GM23338 (cell line): ENCODE measurements at places on chromosomes 1 and 21.

DNA sequence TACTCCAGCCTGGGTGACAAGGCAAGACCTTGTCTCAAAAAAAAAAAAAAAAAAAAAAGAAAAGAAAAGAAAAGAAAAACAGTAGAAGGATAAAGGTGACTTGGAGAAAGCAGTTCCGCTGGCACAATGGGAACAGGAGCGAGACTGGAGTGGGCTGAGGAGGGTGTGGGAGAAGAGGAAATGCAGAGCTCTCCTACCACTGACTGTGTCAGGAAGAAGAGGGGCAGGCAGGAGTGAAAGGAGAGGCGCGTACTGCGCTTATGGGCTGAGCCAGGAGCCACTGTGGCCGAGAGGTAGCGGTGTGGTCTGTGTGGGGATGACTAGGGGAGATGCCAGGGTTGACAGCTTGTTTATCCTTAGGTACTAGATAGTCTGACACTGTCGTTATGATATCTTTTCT is 6.4 kb upstream of the PROK1 start:
- DNase-seq, result no peak

DNA sequence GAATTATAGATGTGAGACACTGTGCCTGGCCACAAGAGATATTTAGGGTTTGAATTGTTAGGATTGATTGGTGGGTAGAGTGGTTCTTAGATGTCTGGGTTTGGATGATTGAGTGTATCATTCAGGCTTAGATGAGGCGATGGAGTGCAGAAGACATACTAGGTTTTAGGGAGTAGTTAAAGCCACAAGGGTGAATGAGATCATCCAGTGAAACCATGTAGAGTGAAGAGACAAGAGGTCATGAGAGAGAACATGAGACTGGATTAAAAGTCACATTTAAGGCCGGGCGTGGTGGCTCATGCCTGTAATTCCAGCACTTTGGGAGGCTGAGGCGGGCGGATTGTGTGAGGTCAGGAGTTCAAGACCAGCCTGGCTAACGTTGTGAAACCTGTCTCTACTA is 37.2 kb downstream of the ZFYVE9 start:
- DNase-seq, result no peak

DNA sequence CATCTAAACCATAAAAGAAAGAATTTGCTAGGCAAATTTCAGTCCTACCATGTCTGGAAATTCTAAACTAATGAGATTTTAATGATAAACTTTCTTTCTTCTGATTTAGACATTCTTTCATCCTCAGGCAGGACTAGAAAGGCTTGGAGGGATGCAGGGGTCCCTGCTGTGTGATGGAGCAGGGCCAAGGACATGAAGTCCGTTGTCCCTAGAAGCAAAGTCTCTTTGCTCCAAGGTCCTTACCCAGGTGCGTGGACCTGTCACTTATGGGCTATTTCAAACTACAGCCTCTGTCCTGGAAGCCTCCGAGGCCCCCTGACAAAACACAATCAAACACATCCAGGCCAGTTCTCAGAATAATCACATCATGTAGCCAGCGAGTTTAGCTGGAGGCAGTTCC is 26.6 kb downstream of the URB1 start:
- no peak for DNase-seq

- peak; percentile 70 for DNase-seq
Observed at GRCh38 chr1:68321084-68321685, 88.9 kb upstream of the WLS start.

GRCh38 chr1:47664356-47664755 is 226.5 kb downstream of the FOXD2 start:
- no peak for DNase-seq

DNA sequence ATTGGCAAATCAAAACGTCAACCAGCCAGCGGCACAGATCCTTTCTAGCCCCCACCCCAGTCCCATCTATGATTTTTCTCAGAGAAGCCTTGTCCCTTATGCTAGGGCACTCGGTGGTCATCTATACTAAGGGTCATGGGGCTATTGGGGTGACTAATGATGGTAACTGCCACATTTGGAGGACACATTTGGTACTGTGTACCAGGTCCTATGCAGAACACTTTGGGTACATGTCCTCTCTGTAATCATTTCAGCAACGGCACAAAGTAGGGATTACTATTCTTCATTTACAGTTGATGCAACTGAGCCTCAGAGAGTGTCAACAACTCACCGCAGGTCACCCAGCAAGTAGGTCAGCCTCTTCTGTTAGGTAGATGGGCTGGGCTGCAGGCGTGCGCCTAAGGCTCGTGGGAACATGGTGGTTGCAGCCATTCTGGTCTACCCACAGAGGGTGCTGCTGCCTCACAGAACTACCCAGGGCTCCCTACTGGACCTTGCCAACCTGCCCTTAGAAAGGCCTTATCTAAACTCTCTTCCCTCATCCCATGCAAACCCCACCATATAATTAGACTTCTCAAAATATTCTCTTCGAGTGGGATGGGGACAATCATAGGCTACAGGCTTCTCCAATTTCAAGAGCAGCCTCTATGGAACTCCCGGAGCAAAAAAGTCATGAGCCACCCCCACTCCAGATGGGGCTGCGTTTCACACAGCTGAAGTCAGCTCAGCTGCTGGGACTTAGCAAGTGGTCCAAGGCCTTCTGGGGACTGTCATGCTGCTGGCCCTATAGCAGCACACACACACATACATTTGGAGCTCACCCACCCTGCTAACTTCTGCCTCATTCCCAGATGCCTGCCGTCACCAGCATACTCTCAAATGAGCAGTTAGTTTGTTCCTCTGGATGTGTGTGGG is 5.8 kb upstream of the SDHB start:
- DNase-seq, result peak; percentile 91

DNA sequence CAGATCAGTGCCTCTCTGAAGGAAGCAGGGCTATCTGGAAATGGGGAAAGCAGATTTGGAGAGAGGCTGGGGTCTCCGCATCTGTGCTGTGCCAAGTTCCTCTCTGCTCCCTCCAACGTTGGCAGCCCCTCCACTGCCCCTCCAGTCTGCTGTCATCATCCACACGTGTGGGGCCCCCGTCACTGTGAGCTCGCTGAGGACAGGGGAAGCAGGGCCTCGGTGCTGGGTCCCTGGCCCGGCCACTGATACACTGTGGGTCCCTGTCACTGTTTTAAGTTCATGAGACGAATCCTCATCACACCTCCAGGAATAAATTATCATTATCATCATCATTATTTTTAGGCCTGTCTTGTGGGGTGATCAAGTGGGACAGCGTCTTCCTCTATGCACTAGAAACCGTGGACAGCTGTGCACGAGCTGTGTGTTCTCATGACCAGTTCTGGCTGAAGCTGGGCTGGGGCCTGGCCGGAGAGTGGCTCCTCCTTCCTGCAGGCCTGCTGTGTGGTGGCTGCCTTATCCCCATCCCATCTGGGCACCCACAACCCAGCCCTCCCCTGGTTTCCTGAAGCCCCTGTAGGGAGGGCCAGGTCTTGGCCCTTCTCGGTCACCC is 52.2 kb downstream of the DMRTB1 start:
- no peak for DNase-seq

- no peak for DNase-seq
Observed at GRCh38 chr1:245751116-245751515, 596.3 kb downstream of the KIF26B start.

- no peak for DNase-seq
Observed at GRCh38 chr1:87093286-87093685, 178.9 kb downstream of the HS2ST1 start.

DNA sequence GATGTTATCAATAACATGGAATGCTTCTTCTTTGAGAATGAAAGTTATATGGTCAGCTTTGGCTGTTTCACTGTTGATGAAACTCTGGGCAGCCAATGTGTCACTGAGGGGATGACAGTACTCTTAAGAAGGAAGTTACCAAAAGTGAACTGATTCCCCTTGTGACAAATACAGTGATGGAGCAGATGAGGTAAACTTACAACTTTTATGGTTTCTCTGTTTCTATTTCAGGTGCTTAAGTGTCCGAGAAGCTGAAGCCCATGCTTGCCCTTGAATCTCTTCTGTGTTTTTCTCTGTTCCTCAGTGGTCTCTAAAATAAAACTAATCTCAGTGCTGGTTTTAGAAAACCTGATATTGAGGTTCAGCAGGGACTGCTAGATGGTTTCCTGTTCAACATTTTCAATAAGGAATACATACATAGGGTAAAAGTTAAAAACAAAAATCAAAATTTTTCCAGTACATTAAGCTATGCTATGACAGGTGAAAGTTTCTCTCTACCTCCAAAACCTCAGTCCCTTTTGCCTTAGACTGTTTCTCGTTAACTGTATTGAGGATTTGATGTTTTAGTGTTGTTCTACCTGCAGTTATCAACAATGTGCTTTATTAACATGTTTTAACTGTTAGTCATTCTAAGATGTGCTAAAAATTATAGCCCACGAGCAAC is 454.4 kb upstream of the ADGRL4 start:
- DNase-seq, result no peak

DNA sequence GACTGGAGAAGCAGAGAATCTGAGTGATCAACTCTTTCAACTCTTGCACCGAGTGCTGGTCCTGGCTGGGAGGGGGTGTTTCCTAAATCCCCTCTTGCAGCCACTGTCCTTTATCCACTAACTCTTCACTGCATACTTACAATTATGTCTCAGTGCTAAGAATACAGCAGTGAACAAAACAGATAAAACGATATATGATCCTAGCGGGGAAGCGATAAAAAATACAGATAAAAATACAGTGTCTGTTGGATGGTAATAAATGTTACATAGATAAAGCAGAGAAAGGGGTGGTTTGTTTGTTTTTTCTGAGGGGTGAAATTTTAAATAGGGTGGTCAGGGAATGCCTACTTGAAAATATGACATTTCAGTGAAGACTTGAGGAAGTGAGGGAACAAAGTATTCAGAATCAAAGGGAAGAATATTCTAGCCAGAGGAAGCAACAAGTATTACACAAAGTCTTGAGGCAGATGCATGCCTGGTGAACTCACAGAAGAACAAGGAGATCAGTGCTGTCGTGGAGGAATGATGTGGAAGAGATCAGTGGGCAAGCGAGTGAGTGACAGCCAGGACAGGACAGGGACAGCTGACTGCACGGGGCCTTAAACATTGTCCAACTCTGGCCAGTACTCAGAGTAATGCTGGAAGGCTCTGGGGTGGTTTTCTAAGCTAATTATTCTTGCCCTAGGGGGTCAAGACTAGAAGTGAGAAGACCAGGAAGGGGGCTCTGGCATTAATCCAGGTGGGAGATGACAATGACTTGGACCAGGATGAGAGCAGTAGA is 110.0 kb downstream of the APP start:
- DNase-seq, result no peak

GRCh38 chr1:9843576-9843945 is 19.8 kb upstream of the CLSTN1 start:
- no peak for DNase-seq
